Stimulated activated CD4-positive, alpha-beta T cell treated with anti-CD3 and anti-CD28 coated beads, TNF-alpha, amount 100 ng/mL, for 48 hours (primary cell): ENCODE measurements at places on chromosomes 13 and 19.

DNA sequence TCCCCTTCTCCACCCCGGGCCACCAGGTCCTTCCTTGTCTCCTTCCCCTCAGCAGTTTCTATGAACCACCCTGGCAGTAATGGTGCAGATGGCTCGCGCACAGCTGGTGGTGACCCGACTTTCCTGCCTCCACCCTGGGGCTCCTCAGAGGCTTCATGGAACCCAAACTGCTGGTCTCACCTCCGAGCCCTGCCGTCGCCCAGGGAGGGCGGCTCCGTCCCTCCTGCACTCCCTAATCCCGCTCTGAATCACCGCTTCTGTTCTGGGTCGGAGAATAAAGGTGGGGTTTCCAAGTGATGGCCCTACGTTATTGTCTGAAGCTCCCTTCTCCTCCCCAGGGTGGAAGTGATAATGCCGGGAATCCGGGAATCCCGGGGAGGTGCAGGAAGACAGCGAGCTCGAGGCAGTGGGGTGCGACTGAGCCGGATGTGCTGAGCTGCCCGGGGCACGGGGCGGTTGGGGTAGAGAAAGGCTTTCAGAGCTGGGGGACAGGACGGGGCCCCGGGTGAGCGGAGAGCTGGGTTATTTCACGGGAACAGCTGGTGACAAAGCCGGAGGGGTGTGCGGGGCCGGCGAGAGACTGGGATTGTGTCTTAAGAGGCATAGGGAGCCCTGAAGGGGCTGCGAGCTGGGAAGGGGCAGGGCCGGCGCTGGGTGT is 711 bp downstream of the FUT2 start:
- DNase-seq = no peak

DNA sequence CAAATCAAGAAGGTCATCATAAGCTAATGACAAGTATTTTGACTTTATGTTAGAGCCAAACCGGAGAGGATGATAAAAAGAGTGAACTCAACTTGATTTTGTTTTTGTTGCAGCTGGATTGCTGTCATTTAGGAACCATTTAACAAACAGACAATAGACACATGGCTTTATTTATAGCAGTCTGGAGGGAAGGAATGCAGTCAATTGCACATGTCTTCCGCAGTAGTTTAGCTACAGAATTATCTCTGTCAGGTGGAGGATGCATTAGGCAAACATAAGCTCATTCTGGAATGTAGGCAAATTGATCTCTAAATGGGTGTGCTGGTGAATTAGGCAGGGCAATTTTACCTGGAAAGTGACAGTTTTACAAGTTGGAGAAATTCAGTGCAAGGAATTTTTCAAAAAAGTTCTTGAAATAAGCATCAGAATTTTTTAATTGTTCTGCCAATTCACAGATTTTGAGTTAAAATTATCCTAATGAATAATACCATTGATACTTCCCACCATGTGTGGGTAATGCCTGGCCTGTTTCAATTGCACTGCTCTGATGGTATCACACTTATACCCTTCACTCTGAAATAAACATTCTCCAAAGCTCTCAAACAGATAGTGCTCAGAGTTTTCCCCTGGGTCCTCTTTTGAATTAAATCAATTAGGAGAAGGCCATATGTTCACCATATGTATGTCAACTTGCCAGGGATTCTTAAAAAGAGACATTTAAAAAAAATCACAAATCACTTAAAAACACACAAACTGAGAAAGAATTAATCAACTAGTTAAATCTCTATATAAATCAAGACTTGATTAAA is 318.3 kb downstream of the NDFIP2 start:
- no peak for DNase-seq

DNA sequence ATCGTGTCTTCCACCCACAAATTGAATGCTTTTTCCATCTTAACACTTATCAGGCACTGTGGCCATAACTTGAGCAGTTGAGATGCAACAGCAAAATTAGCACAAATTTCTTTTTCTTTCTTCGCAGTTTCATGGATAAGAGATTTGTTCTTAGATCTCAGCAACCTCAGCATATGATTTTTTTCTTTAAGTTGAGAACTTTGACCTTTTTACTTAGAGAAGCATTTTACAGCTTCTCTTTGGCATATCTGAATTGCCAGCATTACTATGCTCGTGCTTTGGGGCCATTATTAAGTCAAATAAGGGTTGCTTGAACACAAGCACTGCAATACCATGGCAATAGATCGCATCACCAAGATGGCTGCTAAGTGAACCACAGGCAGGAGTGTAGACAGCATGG is 16.1 kb downstream of the USPL1 start:
- no peak for DNase-seq

DNA sequence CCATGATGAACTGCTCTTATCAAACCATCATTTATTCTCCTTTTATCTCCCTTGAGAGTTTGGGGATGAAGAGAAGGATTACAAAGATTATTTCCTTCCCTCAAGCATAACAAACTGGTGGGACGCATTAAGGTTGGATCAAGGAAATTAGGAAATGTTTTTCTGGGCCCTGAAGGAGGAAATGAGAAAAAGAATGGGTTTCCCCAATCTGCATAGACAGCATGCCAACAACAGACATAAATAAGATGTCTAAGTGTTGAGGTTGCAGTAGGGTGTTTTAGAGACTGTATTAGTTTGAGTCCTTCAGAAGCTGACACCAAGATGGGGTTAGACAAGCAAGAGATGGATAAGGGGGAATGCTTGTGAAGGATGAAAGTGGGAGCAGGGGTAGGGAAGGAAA is 7.3 kb downstream of the EPSTI1 start:
- no peak for DNase-seq

GRCh38 chr19:19033176-19033425 is 216 bp downstream of the SUGP2 start:
- no peak for DNase-seq

GRCh38 chr13:83450591-83450990 is 431.7 kb downstream of the SLITRK1 start:
- DNase-seq = no peak

GRCh38 chr13:57813651-57814050 is 182.1 kb downstream of the PCDH17 start:
- no peak for DNase-seq

DNA sequence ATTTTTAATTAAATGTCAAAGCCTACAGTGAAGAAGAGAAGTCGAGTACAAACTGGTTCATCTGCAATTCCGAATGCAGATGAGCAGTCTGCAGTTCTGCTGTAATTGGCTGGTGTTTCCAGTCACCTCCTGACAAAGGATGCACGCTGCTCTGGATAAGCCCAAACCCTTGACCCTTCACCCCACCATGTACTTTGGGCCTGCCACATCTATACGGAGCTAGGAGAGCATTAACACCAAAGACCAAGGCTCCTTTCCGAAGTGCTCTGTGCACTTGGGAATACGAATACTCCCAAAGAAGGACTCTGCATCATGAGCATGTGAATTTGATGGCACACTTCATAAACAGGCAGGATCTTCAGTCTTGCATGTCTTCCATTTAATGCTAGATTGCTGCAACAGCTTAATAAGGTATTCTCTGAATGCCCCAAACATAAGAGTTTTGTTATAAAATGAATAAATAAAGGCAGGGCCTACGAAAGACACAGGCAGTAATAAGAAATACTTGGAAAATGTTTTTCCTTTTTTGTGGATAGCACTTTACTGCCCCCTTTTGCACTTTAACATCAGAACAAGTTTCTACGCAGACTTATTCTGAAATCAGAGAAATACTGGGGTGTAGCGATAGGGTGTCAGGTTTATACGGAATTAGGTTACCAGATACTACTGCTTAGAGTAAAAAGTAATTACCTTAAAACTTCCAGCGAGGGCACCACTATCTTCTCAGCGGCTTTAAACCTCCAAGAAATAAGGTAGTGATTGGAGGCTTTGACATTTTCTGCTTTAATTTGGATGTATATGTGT is 15.0 kb downstream of the EFNB2 start:
- no peak for DNase-seq

DNA sequence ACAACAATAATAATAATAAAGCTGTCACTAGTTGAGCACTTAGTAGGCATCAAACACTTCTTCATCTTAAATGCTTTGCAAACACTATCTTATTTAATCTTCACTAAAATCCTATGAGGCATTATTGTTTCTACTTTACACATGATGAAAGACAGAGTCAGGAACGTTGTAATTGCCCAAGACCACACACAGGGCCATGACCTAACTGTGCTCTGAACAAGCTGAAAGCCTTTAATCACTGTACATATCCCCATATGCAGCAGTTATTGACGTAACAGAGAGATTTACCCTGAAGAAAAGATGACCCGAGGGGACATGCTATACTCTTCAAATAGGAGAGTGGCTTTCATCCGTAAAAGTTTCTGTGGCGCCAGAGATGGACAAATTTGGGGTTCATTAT is 53.0 kb downstream of the SACS start:
- no peak for DNase-seq
